Activated CD4-positive, alpha-beta T cell treated with anti-CD3 and anti-CD28 coated beads, Interleukin-2, Interleukin-6, amounts not matched to agents 100 ng/mL and 50 ng/mL, durations not matched to agents 16 hours and 8 hours (primary cell): ENCODE measurements at places on chromosomes 4 and X.

GRCh38 chr4:127012549-127012948 is 620.2 kb upstream of the INTU start:
- no peak for DNase-seq

- DNase-seq = no peak
These were observed 181.4 kb upstream of the UGT8 start for GRCh38 chr4:114417214-114417613.

DNA sequence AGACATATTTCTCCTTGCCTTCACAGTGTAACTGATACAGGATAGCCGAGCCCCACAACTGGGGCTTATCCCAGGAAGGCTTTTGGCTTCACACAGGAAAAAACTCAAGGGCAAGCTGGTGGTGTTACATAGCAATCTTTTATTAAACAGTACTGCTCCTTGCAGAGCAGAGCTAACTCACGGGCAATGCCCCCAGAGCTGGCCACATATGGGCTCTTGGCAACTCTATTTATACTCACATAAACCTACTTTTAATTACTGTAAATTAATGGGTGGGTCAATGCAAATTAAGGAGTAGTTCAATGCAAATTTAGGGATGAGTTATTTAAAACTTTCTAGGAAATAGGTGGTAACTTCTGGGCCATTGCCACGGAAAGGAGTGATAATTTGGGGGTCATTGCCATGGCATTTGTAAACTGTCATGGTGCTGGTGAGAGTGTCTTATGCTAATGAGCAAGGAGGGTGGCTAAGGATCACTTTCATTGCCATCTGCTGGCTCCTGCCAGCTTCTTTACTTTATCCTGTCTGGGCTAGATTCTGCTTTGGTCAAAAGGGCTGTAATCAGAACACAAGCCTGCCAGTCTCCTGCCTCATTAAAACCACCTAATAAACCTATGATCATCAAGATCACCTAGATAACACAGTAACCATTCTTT is 288.8 kb downstream of the CENPC start:
- no peak for DNase-seq

DNA sequence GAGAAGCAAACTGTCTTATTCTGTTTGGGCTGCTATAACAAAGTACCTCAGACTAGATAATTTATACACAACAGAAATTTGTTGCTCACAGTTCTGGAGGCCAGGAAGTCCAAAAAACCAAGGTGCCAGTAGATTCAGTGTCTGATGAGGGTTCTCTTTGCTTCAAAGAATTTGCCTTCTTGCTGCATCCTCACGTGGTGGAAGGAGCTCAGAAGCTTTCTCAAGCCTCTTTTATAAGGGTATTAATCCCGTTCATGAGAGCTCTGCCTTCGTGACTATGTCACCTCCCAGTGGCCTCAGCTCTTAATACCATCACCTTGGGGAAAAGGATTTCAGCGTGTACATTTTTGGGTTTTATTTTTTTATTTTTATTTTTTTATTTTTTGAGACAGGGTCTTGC is 20.1 kb downstream of the CA5B start:
- no peak for DNase-seq

DNA sequence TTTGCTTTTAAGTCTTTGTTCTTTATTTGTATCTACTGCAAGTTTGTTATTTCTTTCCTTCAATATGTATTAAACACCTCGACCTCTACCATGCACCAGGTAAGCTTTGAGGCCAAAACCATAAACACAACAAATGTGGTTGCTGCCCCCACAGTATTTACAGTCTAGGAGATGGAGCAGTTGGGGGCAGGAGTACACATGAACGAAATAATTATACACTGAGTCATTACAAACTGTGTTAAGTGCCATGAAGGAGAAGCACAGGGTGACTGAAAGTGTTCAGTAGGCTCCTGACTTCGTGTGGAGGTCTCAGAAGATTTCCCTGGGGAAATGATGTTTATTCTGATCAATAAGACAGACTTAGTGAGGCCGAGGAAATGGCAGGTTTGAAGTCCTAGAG is 30.3 kb downstream of the SLC25A43 start:
- DNase-seq = no peak

GRCh38 chr4:56370377-56370776 is 16.9 kb downstream of the AASDH start:
- no peak for DNase-seq

DNA sequence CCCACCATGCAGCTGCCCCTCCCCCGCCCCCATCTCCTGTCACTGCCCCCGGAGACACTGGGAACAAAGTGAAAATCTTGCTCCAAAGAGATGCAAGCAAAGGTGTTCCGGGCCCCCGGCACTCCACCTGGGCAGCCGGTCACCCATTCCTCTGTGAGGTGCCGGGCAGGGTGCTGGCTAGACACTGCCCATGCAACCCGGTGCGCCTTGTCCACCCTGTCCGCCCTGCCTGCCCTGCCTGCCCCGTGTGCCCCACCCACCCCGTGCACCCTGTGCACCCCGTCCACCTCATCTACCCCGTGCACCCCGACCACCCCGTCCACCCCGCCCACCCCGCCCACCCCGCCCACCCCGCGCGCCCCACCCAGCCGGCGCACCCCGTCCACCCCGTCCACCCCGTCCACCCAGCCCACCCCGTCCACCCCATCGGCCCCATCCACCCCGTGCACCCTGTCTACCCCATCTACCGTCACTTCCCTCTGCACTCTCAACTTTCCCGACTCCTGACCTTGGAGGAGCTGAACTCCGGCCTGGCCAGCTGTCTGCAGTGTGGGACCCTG is 31.9 kb upstream of the FGFR3 start:
- DNase-seq = no peak

GRCh38 chrX:433771-434170 is 47.1 kb upstream of the PPP2R3B start:
- no peak for DNase-seq

DNA sequence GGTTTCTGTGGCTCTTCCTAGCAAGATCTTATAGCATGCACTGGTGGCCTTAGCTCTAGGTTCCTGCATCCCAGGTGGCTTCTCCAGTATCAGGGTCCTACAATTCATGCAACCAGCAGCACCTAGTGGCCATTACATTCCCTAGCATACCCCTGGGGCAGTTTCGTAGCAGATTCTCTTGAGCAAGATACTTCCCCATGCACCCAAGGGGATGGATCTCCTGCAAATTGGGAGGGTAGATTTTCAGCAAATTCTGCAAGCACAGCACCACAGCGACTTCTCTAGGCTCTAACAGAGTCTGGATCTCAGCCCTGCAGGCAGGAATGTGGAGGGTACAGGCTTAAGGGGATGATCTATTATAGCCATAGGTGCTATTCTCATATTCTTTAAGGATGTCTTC is 13.1 kb upstream of the SLC9B1 start:
- DNase-seq = no peak

- DNase-seq = no peak
These were observed 332.7 kb downstream of the UNC5C start for GRCh38 chr4:95215991-95216605.

DNA sequence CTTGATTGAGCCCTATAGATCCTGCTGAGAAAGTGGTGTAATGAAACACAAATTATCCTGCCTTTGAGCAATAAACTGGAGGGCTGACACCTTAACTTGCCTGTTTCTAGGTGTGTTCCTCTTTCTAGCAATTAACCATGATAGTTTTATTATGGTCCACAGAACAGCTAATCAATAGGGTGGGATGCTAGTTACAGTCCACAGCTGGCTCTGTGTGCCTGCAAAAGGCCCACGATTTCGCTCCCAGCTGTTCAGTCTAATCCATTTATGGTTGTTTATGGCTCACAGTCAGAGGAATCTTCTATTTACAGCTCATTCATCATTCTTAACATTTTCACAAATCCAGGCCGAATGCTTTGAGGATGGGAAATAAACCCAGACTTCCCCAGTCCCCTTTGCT is 674.9 kb downstream of the SMARCA1 start:
- DNase-seq = no peak

DNA sequence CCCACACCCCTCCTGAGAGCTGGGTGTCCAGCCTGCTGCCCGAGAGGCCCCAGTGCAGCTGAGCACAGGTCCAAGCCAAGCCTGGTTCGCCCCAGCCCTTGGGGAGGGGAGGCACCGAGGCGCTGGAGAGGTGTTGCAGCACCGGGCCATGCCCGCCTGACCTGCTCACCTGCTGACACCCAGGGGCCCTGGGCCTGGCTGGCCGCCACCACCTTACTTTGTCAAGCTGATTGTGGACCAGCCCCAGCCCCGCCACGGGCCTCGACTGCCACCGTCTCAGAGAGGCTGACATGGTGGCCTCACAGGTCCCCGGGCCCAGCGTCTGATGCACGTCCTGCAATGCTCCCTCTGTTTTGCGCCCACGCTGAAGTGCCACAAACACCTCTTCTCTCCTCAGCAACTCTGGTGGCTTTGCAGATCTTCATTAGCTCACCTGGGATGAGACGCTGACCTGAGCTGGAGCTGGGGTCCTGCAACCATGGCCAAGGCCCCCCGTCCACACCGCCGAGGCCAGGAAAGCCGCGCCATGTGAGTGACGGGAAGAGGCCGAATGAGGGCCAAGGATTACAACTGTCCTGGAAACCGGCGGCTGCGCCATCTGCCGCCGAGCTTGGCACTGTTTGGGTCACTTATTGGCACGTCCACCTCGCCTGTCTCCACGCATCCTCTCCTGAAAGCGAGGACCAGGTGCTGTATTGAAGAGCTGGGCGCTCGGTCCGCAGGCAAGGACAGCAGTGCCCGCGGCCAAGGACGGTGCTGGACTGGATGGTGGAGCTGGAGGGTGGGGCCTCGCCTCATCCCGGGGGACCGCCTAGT is 7.6 kb downstream of the CPLX1 start:
- DNase-seq = no peak

DNA sequence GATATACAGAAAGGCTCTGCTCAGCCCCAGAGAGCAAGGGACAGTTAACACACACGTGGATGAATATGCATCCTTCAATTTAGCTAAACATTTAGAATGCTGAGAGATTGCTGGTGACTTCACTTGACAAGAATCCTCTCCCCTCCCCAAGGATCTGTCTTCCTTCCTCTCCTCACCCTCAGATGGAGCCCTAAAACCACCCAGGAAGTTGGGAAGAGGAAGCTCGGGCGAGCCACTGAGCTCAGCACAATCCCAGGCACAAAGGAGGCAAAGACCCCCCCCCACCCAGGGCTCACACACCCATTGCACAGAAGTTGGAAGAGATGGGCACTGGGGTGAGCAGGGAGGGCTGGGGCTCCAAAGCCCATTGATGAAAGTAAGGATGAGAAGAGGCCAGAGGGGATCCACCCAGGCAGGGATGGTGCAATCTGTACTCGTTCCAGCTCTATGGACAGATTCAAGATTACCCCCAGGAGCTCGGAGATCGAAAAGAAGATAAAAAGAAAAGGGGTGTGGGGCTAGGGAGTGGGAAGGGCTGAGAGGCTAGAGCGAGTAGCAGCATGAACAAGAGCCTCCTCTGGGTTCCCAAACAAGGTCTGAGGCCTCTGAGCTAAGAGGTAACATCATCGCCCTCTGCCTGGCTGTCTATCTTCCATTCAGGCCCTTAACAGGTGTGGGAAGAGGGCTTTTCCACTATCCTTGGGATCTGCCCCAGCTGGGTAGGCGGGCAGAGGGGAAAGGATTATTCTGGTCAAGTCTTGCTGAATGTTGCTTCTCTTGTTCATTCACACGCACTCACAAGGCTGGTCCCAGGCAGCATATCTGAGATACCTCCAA is 1.2 kb downstream of the TFE3 start:
- DNase-seq = peak; percentile 10

DNA sequence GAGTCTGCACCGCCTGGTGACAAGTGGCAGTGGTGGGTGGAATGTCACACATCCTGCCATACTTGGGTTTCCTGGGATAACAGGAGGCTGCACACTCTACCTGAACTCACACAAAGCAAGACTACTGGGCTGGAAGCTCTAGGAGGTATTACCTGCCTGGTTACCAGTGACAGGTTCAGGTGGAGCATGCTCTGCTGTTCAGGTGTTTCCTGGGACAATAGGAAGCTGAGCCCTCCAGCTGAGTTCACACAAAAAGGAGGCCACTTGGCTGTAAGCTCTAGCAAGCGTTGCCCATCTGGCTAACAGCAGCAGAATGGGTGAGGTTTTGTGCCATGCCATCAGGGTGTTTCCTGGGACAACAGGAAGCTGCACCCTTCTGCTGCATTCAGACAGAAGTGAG is 17.4 kb upstream of the UGT2B7 start:
- no peak for DNase-seq

DNA sequence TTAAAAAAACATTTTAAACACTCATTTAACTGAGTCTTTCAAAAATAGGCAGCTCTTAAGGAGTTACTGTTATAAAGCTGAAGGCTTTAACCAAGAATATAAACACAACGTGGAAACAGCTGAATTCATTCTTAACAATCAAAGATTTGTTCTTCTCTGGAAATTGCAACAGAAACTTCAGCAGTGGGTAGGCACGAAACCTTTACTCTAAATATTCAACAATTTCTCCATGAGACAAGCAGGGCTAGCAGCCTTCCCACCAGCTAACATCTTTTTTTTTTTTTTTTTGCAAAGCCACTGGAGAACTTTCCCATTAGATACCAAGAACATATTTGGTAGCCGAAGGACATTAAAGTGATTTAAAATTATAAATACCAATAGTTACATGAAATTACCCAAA is 78.2 kb upstream of the PRSS48 start:
- DNase-seq = no peak
